ENCODE measurements at places on chromosomes 4 and X. TPM values are rescaled to one million over a fixed set of nuclear protein-coding genes. Genes with fewer than 3 reads are reported as not detected.
A peak's percentile ranks its signal among the peaks of the same experiment; 100 is the strongest.

Gene PRSS12
- total RNA-seq = 146 TPM

Gene PPP1R2C
- total RNA-seq = not detected

Gene TLR2
- 17.6 TPM for total RNA-seq

Gene GSX2
- total RNA-seq = not detected

Gene PDE5A
- total RNA-seq = 34.6 TPM

Gene USP26
- not detected for total RNA-seq

GRCh38 chr4:188783606-188784160 is 644.4 kb downstream of the TRIML1 start:
- H3K27me3 ChIP-seq = no peaks in the 10 kb centered on the region
- DNase-seq = no peak
- H3K27ac ChIP-seq = no peak overlapping the region
- H3K4me1 ChIP-seq = no peaks in the 10 kb centered on the region

- no peak overlapping the region for H3K27ac ChIP-seq
- no peaks in the 10 kb centered on the region for H3K4me1 ChIP-seq
- no peak for DNase-seq
- peaks cover 4% of the 10 kb centered on the region for H3K27me3 ChIP-seq
- no peaks in the 10 kb centered on the region for H3K36me3 ChIP-seq
Observed at GRCh38 chr4:163440040-163440439, 33.5 kb downstream of the TKTL2 start.

- no peak overlapping the region for H3K27ac ChIP-seq
- no peaks in the 10 kb centered on the region for H3K4me1 ChIP-seq
- H3K27me3 ChIP-seq = no peaks in the 10 kb centered on the region
- no peaks in the 10 kb centered on the region for H3K36me3 ChIP-seq
- DNase-seq = no peak
Observed at GRCh38 chrX:95678679-95679078, 1006.0 kb upstream of the DIAPH2 start.

DNA sequence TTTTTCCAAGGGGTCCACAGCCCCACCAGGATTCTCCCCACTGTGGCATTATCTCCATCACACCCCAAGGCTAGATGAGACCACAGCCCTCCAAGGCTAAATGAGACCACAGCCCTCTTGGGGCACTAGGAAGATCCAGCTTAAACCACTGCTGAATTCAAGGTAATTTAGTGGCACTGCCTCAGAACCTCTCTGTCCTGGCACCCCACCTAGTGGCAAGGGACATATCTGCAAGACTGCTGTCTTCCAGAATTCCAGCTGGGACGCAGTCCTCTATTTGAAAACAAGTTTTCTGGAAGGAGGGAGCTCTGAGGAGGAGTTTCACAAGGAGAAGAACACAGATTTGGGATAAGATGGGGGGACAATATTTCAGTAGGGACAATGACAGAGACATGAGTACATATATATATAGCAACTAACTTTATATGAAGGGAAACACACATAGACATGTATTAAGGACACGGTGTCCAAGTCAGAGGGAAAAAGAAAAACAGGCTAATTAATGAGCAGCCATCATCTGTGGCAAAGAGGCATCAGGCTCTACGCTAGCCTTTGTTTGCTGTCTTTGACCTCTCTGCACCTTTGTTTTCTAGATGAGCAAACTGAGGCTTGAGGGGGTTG is 9.3 kb downstream of the CETN2 start:
- no peak overlapping the region for H3K4me3 ChIP-seq
- no peaks in the 10 kb centered on the region for H3K27me3 ChIP-seq
- H3K4me1 ChIP-seq = no peaks in the 10 kb centered on the region
- H3K27ac ChIP-seq = no peak overlapping the region
- DNase-seq = peak; percentile 46

DNA sequence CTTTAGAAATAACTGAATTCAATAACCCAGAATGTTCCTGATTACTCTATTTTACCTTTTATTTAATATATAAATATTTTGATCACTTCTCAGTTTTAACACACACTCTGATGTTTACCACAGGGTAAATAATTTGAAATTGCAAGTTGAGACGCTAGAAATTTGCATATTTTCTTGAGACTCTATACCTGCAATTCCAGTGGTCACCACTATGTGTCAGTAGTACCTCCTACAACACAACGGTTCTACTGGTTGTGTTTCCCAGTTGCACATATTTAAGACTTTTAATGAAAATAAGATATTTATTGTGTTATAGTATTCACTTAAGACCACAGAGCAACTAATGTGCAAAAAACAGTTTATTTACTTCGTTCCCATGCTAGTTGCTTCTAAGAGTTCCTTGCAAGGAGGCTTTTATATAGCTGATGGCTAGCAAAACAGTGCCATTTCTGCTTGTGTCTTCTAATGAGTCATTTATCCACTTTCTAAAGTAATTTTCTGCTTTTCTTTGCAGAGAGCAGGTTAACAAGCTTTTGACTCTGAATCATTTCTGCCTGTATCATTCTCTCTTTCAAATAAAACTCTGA is 98.9 kb upstream of the PDLIM3 start:
- no peaks in the 10 kb centered on the region for H3K27me3 ChIP-seq
- no peaks in the 10 kb centered on the region for H3K36me3 ChIP-seq
- no peak for DNase-seq
- H3K4me1 ChIP-seq = no peaks in the 10 kb centered on the region
- H3K4me3 ChIP-seq = no peak overlapping the region

DNA sequence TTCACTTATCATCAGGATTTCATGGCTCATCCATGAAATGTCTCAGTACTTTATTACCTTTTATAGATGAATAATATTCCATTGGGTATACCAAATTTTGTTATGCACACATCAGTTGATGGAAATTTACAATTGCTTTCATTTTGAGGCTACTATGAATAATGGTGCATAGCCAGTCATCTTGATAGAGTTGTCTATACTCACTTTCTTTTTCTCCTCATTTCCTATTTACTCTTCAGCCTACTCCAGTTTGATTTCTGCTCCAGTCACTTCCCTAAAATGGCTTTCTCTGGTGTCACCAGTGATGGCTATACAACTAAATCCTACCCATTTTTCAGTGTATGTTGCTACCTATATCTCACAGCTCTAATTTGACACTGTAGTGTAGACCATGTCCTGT is 743.5 kb upstream of the MAGEB2 start:
- no peaks in the 10 kb centered on the region for H3K36me3 ChIP-seq
- H3K27ac ChIP-seq = no peak overlapping the region
- no peak for DNase-seq
- H3K4me3 ChIP-seq = no peak overlapping the region
- no peaks in the 10 kb centered on the region for H3K27me3 ChIP-seq

DNA sequence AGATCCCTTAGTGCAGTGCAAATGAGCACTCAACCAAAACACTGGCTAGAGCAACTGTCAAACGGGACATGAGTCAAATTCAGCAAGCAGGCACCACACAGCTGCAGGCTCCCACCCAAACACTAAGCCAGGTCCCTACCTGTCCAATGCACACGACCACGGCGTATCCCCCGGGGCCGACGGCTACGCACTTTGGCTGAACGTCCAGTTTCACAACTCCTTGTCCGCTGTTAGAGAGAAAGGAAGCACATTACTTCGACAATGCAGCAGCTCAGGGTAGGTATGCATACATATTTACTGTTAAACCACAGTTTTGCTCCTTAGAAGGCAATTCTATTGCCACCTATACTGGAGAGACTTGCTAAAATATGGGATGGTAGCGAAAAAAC is 35.4 kb downstream of the WDR1 start:
- no peak for DNase-seq
- H3K4me3 ChIP-seq = no peak overlapping the region
- peaks cover 6% of the 10 kb centered on the region for H3K36me3 ChIP-seq
- H3K4me1 ChIP-seq = no peaks in the 10 kb centered on the region
- H3K27me3 ChIP-seq = no peaks in the 10 kb centered on the region

GRCh38 chrX:153560466-153560865 is 38.5 kb downstream of the CCNQ start:
- H3K27me3 ChIP-seq = no peaks in the 10 kb centered on the region
- no peak overlapping the region for H3K27ac ChIP-seq
- no peaks in the 10 kb centered on the region for H3K36me3 ChIP-seq

DNA sequence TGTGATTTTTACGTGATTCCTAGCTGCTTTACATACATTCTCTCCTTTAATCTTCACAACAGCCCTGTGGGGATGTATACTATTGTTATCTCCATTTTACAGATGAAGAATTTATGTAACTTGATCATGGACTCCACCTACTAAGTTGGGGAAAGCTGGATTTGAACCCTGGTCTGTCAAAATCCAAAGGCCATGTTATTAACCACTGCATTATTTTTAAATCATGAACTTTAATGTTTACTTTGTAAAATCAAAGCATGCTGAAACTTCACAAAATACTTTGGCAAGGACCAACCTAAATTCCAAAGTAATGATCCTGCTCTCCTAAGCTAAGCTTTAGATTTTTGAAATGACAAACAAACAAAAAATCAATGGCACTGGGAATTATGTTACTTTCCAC is 26.1 kb downstream of the FAM47E start:
- no peaks in the 10 kb centered on the region for H3K4me1 ChIP-seq
- no peak overlapping the region for H3K4me3 ChIP-seq
- H3K36me3 ChIP-seq = no peaks in the 10 kb centered on the region
- no peaks in the 10 kb centered on the region for H3K27me3 ChIP-seq
- no peak overlapping the region for H3K27ac ChIP-seq
